ENCODE measurements at places on chromosomes 11 and 22.

GRCh38 chr11:110081462-110082376, 11.5 kb upstream of the ZC3H12C start:
- DNase-seq: no peak

DNA sequence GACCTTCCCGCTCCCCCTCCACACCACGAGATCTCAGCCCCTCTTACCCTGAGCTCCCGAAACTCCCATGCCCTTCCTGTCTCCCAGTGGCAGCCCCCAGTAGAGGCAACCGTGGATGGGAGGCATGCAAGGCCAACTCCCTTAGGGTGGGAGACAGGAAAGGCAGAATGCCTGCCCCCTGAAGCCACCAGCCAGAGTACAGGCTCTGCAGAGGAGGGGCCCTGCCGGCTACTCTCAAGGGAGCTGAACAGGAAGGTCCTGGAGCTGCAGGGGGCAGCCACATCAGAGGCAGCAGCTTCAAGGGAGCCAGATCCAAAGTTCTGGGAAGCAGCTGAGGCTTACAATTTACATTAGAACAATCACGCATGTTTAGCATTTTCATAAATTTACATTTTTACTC, 38.3 kb downstream of the PDE2A start:
- no peak for DNase-seq

- DNase-seq: no peak
Observed at GRCh38 chr11:79043726-79044125, 397.1 kb downstream of the TENM4 start.

DNA sequence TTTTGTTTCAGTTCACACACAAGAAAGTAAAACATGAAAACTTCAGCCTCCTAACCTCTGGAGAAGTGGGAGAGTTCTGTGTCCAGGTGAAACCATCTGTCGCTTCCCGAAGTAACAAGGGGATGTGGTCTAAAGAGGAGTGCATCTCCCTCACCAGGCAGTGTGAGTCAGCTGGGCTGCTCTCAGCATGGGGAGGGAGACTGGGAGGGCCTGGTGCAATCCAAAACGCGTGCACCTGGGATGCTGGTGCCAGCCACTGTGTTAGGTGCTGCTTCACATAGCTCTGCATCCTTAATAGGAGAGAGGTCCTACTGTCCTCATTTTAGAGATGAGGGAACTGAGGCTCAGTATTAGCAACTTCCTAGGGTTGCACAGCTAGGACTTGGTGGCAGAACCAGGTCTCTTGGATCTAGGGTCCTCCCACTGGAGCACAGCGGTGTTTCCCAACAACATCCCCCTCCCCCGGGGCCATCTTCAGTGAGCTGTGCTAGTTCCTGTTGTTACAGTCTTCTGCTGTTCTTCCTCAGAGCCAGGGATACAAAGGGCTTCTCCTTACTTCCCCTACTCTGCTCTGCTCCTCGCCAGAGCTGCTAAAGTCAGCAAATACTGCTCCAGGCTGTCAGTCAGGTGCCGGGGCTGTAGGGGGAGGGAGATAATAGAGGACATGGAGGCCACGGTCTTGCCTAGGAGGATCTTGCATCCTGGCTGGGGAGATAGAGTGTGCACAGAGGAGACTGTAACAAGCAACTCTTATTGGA, 8.0 kb downstream of the IL10RA start:
- DNase-seq: no peak

GRCh38 chr11:132312161-132312560, 941.7 kb downstream of the NTM start:
- DNase-seq: no peak

DNA sequence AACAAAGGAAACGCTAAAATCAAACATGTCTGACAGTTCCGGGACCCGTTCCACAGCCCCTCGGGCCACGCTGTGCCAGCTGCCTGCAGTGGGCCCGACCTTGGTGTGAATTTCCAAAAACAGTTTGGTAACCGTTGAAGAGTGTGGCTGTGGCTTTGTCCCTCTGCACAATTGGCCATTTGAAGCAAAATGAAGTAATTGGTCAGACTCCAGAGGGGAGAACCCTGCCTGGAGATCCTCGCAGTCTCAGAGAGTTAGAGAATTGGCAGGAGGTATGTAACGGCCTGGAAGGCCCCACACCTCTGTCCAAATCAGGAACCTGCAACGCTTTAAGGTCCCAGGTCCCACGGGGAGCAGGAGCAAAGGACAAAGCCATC, 26.3 kb downstream of the TRMU start:
- DNase-seq: no peak
